ENCODE measurements at places on chromosomes 7 and 10.

DNA sequence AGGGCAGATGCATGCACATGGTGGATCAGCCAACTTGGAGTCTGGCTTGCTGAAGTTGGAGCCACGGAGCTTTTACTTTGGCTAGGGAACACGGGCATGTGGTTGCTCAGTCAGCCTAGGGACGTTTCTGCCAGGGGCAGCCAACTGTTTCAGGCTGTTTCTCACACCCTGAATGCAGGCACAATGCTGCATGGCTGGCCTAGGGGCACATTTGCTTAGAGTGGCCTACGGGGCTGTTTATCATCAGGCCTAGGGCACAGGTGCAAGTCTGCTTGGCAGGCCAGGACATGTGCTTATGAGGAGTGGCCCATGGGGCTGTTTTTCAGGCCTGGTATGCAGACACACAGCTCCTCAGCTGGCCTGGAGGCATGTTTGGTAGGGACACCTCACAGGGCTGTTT lies 107.4 kb downstream of the GSAP start:
- DNase-seq: no peak

- no peak for DNase-seq
These were observed 214.7 kb downstream of the MAD1L1 start for GRCh38 chr7:2017914-2018568.

DNA sequence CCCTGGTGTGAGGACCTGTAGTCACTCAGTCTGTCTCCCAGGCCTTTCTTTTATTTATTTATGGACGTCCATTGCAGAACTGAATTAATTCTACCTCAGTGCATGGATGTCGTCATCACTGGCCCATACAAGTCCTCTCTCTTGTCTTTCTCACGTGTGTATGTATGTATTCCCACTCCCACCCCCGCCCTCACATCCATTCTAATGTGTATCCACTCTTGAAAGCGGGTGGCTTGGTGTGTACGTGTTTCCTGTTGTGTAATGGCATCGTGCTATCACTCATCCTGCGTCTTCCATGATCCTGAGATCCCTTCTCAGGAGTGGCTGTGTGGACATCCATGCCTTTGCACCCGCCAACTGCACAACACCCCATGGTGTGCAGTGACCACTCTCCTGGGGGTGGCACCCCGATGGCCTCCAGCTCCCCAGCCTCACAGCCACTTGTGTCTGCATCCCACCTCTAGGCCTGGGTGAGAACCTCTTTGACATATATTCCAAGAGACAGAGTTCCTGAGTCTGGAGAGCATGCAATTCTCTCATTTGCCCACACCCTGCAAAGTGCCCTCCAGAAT lies 3.0 kb upstream of the AOC1 start:
- DNase-seq: no peak

DNA sequence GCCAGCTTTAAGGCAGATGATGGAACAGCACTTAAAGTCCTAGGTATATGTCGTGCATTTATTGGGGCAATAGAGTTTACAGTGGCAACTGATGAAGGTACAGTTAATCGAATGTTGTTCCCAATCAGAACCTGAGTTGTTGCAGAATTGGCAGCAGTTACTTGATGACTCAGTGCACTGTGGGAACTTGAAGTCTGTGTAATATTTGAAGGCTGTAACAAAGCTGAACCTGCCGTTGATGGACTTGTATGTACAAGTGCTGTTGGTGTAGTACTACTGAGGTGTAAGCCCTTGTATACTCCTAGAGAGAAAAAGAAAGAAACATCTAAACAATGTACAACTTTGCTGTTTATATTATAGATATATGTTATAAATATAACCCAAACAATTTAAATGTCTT lies 75.3 kb downstream of the EPC1 start:
- no peak for DNase-seq

All from cerebellum (tissue), 4 donors.